ENCODE measurements at places on chromosomes 3 and 15. TPM values are rescaled to one million over a fixed set of nuclear protein-coding genes. Genes with fewer than 3 reads are reported as not detected.
A peak's percentile ranks its signal among the peaks of the same experiment; 100 is the strongest.

NSUN3 gene
- polyA plus RNA-seq = 11.9 TPM

DNA sequence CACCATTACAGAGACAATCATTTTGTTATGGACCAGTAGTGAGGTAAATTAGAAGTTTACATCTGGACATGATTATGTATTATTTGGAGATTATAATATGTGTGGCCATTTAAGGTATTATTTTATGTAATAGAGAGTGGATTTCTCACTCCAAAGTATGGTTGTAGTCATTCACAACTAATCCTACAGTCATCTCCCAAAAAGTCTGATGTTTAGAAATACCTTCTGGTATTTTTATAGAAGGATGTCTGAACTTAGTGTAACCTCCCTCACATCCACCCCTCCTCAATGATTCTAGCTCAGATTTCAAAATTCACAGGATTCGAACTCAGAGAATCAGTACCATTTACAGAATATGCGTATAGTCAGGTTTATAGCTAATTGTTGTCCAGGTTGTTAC, 346.6 kb upstream of the MEIS2 start:
- DNase-seq = no peak
- no peaks in the 10 kb centered on the region for H3K36me3 ChIP-seq
- H3K4me3 ChIP-seq = no peak overlapping the region
- H3K27ac ChIP-seq = no peak overlapping the region
- no peaks in the 10 kb centered on the region for H3K27me3 ChIP-seq

BCHE gene
- not detected for polyA plus RNA-seq

GRCh38 chr3:31934018-31934417, 47.0 kb downstream of the OSBPL10 start:
- DNase-seq = no peak
- H3K27ac ChIP-seq = no peak overlapping the region
- no peaks in the 10 kb centered on the region for H3K4me1 ChIP-seq
- no peaks in the 10 kb centered on the region for H3K36me3 ChIP-seq
- no peak overlapping the region for H3K4me3 ChIP-seq

DLL4 gene
- not detected for polyA plus RNA-seq

GUCA1C gene
- polyA plus RNA-seq = not detected

SAMMSON gene
- not detected for polyA plus RNA-seq

- H3K4me3 ChIP-seq = no peak overlapping the region
- H3K4me1 ChIP-seq = no peaks in the 10 kb centered on the region
- H3K27ac ChIP-seq = no peak overlapping the region
Observed at GRCh38 chr3:85539232-85539631, 580.4 kb downstream of the CADM2 start.

- peak; percentile 44 for DNase-seq
- no peaks in the 10 kb centered on the region for H3K4me1 ChIP-seq
- no peak overlapping the region for H3K4me3 ChIP-seq
- no peak overlapping the region for H3K27ac ChIP-seq
Observed at GRCh38 chr3:150495563-150496168, 50.6 kb downstream of the SERP1 start.

- H3K4me3 ChIP-seq = no peak overlapping the region
- no peaks in the 10 kb centered on the region for H3K27me3 ChIP-seq
- DNase-seq = no peak
- no peaks in the 10 kb centered on the region for H3K36me3 ChIP-seq
- no peak overlapping the region for H3K27ac ChIP-seq
- H3K4me1 ChIP-seq = no peaks in the 10 kb centered on the region
Observed at GRCh38 chr3:48047841-48048464, 31.7 kb upstream of the MAP4 start.

- no peaks in the 10 kb centered on the region for H3K27me3 ChIP-seq
- no peaks in the 10 kb centered on the region for H3K4me1 ChIP-seq
- no peaks in the 10 kb centered on the region for H3K36me3 ChIP-seq
- no peak overlapping the region for H3K4me3 ChIP-seq
- no peak overlapping the region for H3K27ac ChIP-seq
Observed at GRCh38 chr15:77616072-77616471, 16.6 kb downstream of the LINGO1 start.

SH2D7 gene
- polyA plus RNA-seq = not detected

DNA sequence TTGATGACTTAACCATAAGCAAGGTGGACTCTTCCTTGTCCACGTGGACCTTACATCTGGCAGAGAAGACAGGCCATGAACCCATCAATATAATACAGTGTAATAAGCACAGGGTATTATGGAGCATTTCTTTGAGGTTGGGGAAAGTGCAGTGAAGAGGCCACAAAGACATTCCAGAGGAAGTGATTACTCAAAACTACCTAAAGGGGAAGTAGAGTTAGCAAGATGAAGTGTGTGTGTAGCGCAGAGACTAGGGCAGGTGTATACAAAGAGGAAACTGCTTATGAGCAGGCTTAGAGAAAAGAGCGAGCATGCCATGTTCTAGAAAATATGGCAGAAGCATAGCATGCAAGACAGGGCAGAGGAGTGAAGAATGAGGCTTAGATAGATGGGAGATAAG, 17.9 kb downstream of the CP start:
- DNase-seq = no peak
- no peak overlapping the region for H3K27ac ChIP-seq
- no peaks in the 10 kb centered on the region for H3K27me3 ChIP-seq
- H3K36me3 ChIP-seq = no peaks in the 10 kb centered on the region
- H3K4me3 ChIP-seq = no peak overlapping the region
- no peaks in the 10 kb centered on the region for H3K4me1 ChIP-seq

GRCh38 chr15:32873284-32874114, 155.7 kb downstream of the GREM1 start:
- H3K27ac ChIP-seq = no peak overlapping the region
- no peak overlapping the region for H3K4me3 ChIP-seq
- H3K27me3 ChIP-seq = no peaks in the 10 kb centered on the region

NME9 gene
- 1.1 TPM for polyA plus RNA-seq

ONECUT1 gene
- polyA plus RNA-seq = not detected

DNA sequence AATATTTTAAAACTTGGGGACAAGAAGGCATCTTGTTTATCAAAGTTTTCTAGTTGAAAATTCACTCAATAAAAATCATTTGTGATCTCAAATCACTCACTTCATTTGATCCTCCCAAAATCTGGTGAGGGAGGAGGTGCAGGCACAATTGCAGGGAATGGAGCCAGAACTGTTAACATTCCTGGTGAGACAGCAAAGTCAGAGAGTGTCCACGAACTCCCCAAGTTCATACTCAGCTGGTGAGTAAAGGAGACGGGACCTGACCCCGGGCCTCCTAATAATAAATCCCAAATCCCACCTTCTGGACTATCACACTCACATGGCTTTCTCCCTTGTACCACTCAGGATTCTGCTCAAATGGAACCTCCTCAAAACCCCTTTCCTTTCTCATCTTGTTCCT, 252.3 kb upstream of the LRTM1 start:
- H3K27ac ChIP-seq = no peak overlapping the region
- no peaks in the 10 kb centered on the region for H3K4me1 ChIP-seq
- H3K36me3 ChIP-seq = no peaks in the 10 kb centered on the region
- no peaks in the 10 kb centered on the region for H3K27me3 ChIP-seq

GRCh38 chr3:114057011-114057347, 442 bp downstream of the QTRT2 start:
- peak overlapping the region; percentile 78 for H3K4me3 ChIP-seq
- H3K27ac ChIP-seq = peak overlapping the region; percentile 86
- DNase-seq = no peak
- peaks cover 4% of the 10 kb centered on the region for H3K36me3 ChIP-seq

- peaks cover 4% of the 10 kb centered on the region for H3K36me3 ChIP-seq
- H3K27me3 ChIP-seq = no peaks in the 10 kb centered on the region
- peaks cover 89% of the 10 kb centered on the region for H3K4me1 ChIP-seq
- H3K27ac ChIP-seq = peak overlapping the region; percentile 65
- H3K4me3 ChIP-seq = peak overlapping the region; percentile 7
Observed at GRCh38 chr3:172516318-172517214, 6.7 kb downstream of the TNFSF10 start.

DNA sequence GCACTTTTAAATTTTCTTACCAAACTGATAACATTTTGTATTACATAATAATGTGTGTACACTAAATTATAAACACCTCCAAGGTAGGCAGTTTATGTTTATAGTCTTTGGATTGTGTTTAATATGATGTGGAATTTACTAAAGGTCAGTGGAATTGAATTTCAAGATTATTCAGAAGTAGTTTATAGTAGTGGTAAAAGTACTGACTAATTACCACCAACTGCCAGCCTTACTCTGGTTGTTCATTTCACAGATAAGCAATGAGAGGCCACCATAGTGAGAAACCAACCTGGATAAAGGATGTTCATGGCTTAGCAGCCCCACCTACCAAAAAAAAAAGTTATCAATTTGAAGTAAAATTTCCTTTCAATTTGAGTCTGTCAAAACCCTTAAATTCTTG, 54.0 kb upstream of the EIF5A2 start:
- H3K4me3 ChIP-seq = no peak overlapping the region
- no peaks in the 10 kb centered on the region for H3K4me1 ChIP-seq
- no peaks in the 10 kb centered on the region for H3K36me3 ChIP-seq

- DNase-seq = no peak
- H3K4me3 ChIP-seq = no peak overlapping the region
- no peaks in the 10 kb centered on the region for H3K36me3 ChIP-seq
- H3K27ac ChIP-seq = no peak overlapping the region
- no peaks in the 10 kb centered on the region for H3K27me3 ChIP-seq
Observed at GRCh38 chr3:188446014-188446413, 292.1 kb downstream of the LPP start.

UBE2E2 gene
- 1.3 TPM for polyA plus RNA-seq

DPPA4 gene
- not detected for polyA plus RNA-seq

DNA sequence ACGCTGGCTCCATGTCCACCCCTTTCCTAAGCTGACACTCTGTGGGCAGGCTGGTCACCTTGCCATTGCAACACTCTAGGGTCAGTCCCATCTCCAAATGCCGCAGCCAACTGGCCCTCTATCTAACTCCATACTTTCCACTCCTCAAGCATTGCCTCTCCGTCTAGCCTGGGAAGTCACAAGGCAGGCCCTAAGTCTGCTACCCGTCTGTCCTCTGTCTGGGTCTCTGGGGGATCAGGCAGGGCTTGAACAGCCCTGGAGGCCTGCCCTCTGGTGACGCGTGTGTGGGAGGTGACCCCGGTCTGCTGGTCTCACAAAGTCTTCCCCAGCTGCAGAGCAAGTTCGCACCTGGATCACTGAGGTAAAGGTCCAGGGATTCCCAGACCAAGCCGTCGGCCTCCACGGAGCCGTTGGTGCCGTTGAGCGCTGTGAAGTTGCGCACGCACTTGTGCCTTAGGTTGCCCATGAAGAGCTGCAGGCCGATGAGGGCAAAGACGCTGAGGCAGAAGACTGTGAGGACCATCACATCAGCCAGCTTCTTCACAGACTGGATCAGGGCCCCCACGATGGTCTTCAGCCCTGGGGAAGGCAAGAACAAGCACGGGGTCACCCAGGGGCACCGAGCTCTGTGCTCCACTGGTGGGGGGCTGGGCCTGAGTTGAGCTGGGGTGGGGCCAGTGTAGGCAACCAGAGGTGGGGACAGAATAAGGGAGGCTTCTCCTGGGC, 39.9 kb downstream of the SCN5A start:
- no peak overlapping the region for H3K27ac ChIP-seq
- H3K4me1 ChIP-seq = no peaks in the 10 kb centered on the region
- no peaks in the 10 kb centered on the region for H3K36me3 ChIP-seq
- H3K4me3 ChIP-seq = no peak overlapping the region

MORC1 gene
- not detected for polyA plus RNA-seq

DNA sequence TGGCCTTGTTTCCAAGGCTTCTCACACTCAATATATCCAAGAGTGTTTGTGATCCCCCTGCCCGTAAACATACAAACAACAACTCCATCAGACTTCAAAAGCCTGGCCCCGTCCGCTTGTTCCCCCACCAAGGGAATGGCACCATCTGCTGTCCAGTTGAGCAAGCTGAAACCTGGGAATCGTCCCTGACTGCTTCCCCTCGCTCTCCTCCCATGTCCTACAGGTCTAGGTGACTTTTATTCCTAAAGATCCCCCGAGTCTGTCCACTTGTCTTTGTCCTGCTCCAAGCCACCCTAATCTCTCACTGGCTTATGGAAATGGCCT, 27.9 kb upstream of the FAM174B start:
- no peak overlapping the region for H3K4me3 ChIP-seq
- no peaks in the 10 kb centered on the region for H3K27me3 ChIP-seq
- H3K4me1 ChIP-seq = no peaks in the 10 kb centered on the region
- no peak overlapping the region for H3K27ac ChIP-seq
- no peak for DNase-seq

DNA sequence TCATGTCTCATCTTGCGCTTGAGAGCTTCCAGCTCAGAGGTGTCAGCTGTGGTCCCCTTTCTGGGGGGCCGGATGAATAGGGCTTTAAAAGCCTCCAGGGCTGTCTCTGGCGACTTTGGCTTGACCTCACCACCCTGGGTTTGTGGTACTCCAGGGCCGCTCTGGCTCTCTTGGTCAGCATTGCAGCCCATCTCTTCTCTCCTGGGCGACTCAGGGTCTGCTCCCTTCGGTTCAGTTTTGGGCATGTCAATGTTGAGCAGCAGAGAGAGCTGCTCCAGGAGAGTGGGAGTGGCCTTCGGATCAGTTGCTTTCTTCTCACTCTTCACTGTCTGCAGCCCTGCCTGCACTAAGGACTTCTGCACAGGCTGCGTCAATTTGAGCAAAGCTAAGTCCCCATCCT, 127.9 kb downstream of the FMN1 start:
- no peaks in the 10 kb centered on the region for H3K36me3 ChIP-seq
- no peak overlapping the region for H3K27ac ChIP-seq
- H3K4me1 ChIP-seq = peaks cover 5% of the 10 kb centered on the region
- H3K4me3 ChIP-seq = no peak overlapping the region

DNA sequence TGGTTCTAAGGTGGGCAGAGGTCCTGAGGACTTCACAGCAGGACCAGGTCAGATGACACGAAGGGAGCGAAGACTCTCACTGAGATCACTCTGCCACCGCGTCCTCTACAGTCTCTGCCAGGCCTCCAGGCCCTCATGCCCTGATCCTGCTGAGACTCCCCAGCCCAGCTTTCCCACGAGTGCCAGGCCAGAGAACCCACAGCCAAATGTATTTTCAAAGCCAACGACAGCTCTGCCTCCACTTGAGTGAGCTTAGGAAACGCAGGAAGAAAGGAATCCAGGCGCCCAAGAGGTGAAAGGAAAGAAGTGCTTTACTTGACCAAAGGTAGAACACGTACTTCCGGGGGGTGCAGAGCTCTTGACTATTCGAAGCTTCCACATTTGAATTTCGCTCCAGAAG, 275.0 kb downstream of the XXYLT1 start:
- no peak for DNase-seq
- H3K27ac ChIP-seq = no peak overlapping the region
- no peak overlapping the region for H3K4me3 ChIP-seq
- H3K4me1 ChIP-seq = no peaks in the 10 kb centered on the region
- no peaks in the 10 kb centered on the region for H3K27me3 ChIP-seq

- no peaks in the 10 kb centered on the region for H3K36me3 ChIP-seq
- no peak for DNase-seq
- peaks cover 8% of the 10 kb centered on the region for H3K4me1 ChIP-seq
- no peak overlapping the region for H3K4me3 ChIP-seq
- H3K27me3 ChIP-seq = no peaks in the 10 kb centered on the region
- H3K27ac ChIP-seq = no peak overlapping the region
Observed at GRCh38 chr3:122665226-122665786, 15.3 kb upstream of the PARP14 start.

CELSR3 gene
- polyA plus RNA-seq = 0.78 TPM

Data from CD4-positive, alpha-beta memory T cell (primary cell).